ENCODE measurements at places on chromosomes 3 and 15.

GRCh38 chr3:161423911-161424522, 52.7 kb upstream of the SPTSSB start:
- peak; percentile 38 for DNase-seq

- DNase-seq = no peak
These were observed 207.0 kb downstream of the DIPK2A start for GRCh38 chr3:144178607-144179006.

GRCh38 chr3:6805236-6805635, 55.7 kb upstream of the GRM7 start:
- peak; percentile 42 for DNase-seq

DNA sequence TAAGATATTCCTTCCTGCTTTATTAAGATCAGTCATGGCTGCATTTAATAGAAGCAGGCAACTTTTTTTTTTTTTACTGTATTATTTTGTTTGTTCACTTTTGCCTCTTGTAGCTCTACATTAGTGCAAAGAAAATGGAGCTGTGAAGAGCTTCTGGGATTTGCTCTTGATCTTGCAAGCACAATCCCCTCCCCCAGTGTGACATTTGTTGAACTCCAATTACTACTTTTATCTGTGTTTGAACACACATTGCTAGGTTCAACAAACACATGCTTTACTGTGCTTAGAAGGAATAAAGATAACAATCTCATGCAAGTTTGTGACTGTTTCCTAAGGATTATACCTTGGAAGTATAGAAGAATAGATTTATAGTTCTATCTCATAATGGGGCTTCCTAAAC, 648.8 kb downstream of the NLGN1 start:
- DNase-seq = no peak

GRCh38 chr15:33959844-33960548, 8.3 kb upstream of the CHRM5 start:
- no peak for DNase-seq

GRCh38 chr3:148203297-148204010, 494.2 kb upstream of the AGTR1 start:
- DNase-seq = peak; percentile 59

DNA sequence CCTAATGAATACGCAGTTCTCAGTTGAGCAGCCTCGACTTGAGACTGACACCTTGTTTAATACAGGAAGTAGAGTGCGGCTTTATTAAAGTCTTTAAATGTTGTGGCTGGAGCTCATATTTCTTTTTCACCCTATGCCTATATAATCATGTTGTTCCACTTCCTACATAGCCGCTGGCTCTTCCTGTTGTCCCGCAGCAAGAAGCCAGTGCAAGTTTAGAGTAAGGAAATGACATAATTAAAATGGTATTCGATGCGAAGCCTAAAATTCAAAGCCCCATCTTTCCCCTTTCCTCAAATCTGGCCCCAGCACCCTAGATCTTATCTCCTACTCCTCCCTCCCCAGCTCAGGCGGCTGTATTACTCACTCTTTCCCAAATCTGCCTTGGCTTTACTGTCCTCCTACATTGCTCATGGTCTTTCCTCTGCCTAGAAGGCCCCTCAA, 7.5 kb upstream of the PHLDB2 start:
- peak; percentile 94 for DNase-seq

- no peak for DNase-seq
These were observed 40.5 kb downstream of the SCN11A start for GRCh38 chr3:39011191-39011736.

DNA sequence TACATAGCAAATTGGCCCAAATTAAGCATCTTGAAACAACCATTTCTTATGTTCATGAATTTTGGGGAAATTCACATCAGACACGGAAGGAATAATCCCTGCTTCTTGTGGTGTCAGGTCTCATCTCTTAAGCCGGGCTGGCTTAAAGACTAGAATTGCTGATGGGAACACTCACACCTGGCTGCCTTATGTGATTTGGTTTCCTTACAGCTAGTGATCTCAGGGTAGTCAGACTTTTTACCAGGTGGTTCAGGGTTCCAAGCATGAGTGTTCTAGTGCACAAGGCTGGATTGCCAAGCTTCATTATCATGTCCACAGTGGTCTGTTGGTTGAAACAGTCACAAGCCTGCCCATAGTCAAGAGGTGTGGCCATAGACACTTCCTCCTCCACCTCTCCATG, 20.3 kb upstream of the CCNL1 start:
- no peak for DNase-seq

GRCh38 chr3:128392021-128392420, 74.7 kb downstream of the DNAJB8 start:
- DNase-seq = no peak

DNA sequence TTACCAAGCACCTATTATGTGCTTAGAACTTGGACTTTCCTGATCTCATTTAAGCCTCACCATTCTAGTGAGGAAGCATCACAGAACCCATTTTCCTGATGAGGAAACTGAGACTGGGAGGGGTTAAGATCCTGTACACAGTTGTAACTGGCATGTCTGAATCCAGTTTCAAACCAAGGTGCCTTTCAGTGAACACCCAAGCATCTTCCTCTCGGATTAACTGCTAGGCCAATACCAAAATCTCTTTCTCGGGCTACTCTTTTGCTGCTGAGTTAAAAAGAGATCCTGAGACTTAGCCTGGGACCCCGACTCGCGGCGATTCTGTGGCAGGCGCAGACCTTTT, 578 bp upstream of the CEMIP start:
- DNase-seq = no peak

- DNase-seq = no peak
These were observed 53.6 kb upstream of the SNRPA1 start for GRCh38 chr15:101348643-101349042.

- DNase-seq = peak; percentile 99
These were observed 11.2 kb downstream of the C3orf52 start for GRCh38 chr3:112097378-112097777.

DNA sequence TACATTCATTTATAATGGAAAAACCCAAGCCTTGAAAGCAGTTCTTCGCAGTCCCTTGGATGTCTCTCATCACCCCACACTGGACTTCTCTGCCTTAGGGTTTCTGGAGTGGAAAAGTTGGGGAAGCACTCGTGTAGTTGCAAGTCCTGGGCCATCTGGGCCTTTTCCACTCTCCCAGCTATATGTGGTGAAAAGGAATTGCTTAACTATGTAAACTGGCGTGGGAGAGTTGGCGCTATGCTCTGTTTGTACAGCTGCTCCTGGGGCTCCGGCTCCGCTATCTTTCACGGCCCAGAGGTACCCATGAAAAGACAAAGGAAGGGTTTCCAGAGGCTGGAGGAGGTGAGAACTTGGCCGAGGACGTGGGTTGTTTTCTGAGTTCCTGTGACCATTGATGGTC, 81.1 kb upstream of the MYZAP start:
- no peak for DNase-seq

GRCh38 chr3:197021231-197021630, 8.4 kb downstream of the MELTF start:
- DNase-seq = no peak

- DNase-seq = peak; percentile 67
These were observed 9.0 kb upstream of the STRIT1 start for GRCh38 chr3:155302481-155302880.

DNA sequence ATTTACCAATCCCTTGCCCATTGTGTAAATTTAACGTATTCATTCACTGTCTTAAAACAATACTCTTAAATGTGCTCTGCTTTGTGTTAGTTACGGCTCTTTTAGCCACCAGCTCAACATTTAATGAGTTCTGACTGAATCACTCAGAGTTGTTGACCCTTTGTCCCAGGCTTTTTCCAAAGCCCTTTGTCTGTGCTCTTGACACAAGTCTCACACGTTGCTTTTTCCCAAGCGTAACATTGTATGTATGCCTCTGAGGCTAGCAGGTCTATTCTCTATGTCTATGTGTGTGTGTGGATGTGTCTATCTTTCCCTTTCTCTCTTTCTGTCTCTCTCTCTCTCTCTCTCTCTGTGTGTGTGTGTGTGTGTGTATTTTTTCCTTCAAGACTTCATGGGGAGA, 435.4 kb upstream of the GOLIM4 start:
- no peak for DNase-seq

- peak; percentile 25 for DNase-seq
These were observed 478.0 kb downstream of the GABRG3 start for GRCh38 chr15:27448986-27449385.

DNA sequence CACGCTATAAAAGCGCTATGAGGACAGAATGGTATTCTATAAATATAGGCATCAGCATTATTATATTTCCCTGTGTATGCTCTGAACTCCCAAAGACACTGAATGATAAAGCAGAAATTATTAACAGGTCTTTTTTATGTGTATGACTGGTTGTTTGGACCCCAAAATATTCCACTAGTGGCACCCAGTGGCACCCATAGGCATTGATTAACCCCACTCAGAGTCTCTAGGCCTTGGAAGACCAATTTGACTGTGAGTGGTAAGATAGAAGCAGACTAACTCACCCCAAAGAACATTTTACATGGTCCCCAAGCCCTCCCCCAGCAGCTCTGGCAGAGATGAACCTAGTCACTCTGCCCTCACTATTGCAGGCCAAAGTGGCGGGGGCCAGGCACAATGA, 45.4 kb upstream of the UBE2E1 start:
- no peak for DNase-seq

- DNase-seq = peak; percentile 55
These were observed 353.9 kb downstream of the NSUN3 start for GRCh38 chr3:94416768-94417167.

DNA sequence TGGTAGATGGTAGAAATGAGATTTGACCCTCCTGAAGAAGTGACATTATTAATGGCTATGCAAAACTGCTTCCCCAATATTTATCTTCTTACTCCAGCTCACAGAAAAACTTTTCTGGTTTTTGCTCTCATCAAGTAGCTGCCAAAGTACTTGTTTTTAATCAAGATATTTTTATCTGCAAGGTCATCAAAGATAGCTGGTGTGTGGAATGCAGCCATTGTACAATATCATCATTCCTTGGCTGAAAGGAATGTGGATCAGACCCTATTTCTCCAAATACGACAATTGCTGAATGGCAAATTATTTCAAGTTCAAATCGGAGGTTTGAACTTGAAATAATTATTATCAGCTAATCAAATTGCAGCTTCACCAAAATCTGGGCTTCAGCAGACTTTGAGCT, 126.9 kb upstream of the SLC7A14 start:
- peak; percentile 56 for DNase-seq
